ENCODE measurements at places on chromosomes 4 and X. TPM values are rescaled to one million over a fixed set of nuclear protein-coding genes. Genes with fewer than 3 reads are reported as not detected.

RNF128 gene
- 0.72 TPM for total RNA-seq

HTR2C gene
- total RNA-seq: not detected

MAGEA11 gene
- total RNA-seq: not detected

CXXC4 gene
- total RNA-seq: not detected

CLDN22 gene
- not detected for total RNA-seq

DMRTC1 gene
- total RNA-seq: not detected

ZNF630 gene
- total RNA-seq: 2.1 TPM

CDS1 gene
- under 0.01 TPM for total RNA-seq

ETDA gene
- not detected for total RNA-seq

HPGD gene
- not detected for total RNA-seq

DCX gene
- total RNA-seq: not detected

GAK gene
- total RNA-seq: 48.9 TPM

DNA sequence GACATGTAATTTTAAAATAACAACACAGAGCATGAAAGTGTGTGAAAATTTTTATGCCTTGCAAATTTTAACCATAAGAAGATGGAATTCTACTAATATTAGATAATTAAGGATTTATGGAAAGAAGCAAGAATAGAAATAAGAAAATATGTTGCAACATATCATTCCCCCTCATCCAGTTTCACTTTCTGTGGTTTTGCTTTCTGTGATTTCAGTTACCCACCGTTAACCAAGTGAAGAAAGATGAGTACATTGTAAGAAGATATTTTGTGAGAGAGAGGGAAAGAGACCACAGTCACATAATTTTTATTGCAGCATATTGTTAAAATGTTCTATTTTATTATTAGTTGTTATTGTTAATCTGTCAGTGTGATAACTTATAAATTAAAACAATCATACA is 77.9 kb downstream of the ADAM29 start:
- H3K36me3 ChIP-seq: no peaks in the 10 kb centered on the region
- no peak overlapping the region for H3K27ac ChIP-seq
- no peak for DNase-seq
- H3K4me3 ChIP-seq: no peak overlapping the region
- H3K27me3 ChIP-seq: no peaks in the 10 kb centered on the region

DNA sequence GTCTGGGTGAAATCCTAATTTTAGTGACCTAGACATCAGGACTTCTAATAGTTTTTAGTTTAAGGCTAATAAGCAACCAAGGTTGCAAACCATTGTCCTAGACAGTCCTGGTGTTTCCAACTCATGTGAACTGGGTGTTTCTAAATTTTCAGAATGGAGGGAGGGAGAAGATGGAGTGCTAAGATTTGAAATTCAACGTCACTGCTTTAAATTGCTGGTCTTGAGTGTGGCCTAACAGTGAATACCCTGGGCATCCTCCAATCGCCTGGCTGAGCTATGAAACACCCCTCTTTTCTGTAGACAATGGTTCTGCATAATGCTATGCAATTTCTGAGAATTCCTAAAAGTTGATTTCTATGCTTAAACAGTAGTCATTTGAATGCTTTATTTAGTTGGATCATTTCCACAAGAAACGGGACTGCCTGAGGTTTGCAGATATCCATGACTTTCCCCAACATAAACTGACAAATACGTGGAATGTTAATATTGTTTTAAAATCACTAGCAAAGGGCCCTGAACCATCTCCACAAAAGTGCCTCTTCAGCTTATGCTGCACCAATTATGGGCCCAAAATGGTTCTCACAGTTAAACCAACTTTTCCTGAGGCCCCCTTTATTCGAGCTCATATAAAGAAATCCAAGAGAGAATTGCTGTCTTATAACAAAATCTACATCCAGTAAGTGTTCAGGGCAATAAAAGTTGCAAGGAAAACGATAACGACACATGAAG is 1.1 kb downstream of the FBXL5 start:
- H3K27ac ChIP-seq: peak overlapping the region; percentile 97
- peak overlapping the region; percentile 85 for H3K4me3 ChIP-seq
- no peak for DNase-seq
- H3K4me1 ChIP-seq: peaks cover 50% of the 10 kb centered on the region

DNA sequence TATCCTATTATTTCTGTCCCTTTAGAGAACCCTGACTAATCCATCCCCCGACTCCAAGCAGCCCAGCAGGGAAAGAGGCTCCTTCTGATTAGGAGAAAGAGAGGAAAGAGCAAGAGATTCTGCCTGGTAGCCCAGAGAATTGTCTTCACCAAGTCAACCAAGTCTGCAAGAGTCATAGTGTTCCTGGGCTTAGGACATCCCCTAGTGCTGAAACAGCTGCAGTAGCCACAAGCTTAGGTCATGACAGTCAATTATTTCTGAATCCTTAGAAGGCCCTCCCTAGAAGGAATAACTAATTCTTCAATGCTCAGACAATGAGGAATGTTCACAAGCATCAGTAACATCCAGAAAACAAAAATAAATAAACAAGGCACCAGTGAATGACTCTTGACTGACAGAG is 480.3 kb upstream of the GRIA3 start:
- H3K4me1 ChIP-seq: no peaks in the 10 kb centered on the region
- no peak for DNase-seq
- H3K27ac ChIP-seq: no peak overlapping the region
- H3K36me3 ChIP-seq: no peaks in the 10 kb centered on the region
- no peak overlapping the region for H3K4me3 ChIP-seq

GRCh38 chrX:69228732-69229131 is 63.5 kb upstream of the PJA1 start:
- no peaks in the 10 kb centered on the region for H3K4me1 ChIP-seq
- H3K36me3 ChIP-seq: no peaks in the 10 kb centered on the region
- peaks cover 6% of the 10 kb centered on the region for H3K27me3 ChIP-seq

- peaks cover 71% of the 10 kb centered on the region for H3K36me3 ChIP-seq
- H3K4me3 ChIP-seq: no peak overlapping the region
- H3K27me3 ChIP-seq: no peaks in the 10 kb centered on the region
- peaks cover 3% of the 10 kb centered on the region for H3K4me1 ChIP-seq
- H3K27ac ChIP-seq: no peak overlapping the region
Observed at GRCh38 chr4:2929469-2929868, 33.7 kb downstream of the NOP14 start.

DNA sequence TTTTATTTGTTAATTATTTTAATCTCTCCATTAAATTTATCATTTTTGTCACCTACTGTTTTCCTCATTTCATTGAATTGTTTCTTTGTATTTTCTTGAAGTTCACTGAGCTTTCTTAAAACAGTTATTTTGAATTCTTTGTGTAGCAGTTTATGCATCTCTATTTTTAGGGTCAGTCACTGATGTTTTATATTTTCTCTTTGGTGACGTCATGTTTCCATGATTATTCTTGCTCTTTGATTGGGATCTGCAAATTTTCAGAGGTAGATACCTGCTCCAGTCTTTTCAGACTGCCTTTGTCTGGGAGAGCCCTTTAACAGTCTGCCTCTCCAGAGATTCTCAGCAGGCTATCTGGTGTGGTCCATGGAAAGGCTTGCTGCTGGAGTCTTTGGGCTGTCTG is 25.6 kb upstream of the TRPC5 start:
- H3K27me3 ChIP-seq: no peaks in the 10 kb centered on the region
- H3K36me3 ChIP-seq: no peaks in the 10 kb centered on the region
- no peaks in the 10 kb centered on the region for H3K4me1 ChIP-seq
- no peak for DNase-seq
- H3K27ac ChIP-seq: no peak overlapping the region

DNA sequence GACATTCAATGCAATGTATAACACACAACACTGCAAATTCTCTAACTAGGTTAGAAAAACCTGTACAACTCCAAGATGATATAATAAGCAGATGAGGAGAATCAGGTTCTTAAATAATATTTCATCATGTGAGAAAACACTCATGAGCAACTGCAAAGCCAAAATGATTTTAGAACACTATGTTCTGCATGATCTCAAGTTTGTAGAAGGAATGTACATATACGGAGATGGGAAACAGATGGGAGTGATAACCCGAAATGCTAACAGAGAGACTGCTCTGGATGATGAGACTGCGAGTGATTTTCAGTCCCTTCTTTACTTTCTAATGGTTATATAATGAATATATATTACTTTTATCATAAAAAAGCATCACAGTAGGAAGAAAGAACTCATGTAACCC is 80.9 kb downstream of the PCYT1B start:
- no peaks in the 10 kb centered on the region for H3K36me3 ChIP-seq
- H3K27me3 ChIP-seq: peaks cover 6% of the 10 kb centered on the region
- no peak for DNase-seq
- H3K4me1 ChIP-seq: no peaks in the 10 kb centered on the region
- no peak overlapping the region for H3K4me3 ChIP-seq
- no peak overlapping the region for H3K27ac ChIP-seq

DNA sequence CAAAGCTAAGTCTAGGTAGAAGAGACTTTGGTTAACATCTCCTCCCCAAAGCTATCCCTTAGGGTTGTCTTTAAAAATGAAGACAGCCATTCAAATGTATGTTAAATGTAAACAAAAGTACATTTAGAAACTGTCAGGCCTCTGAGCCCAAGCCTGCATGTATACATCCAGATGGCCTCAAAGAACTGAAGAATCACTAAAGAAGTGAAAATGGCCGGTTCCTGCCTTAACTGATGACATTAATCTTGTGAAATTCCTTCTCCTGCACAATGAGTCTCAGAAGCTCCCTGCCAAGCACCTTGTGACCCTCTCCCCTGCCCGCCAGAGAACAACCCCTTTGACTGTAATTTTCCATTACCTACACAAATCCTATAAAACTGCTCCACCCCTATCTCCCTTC is 377.9 kb downstream of the FAM133A start:
- H3K27me3 ChIP-seq: no peaks in the 10 kb centered on the region
- H3K36me3 ChIP-seq: no peaks in the 10 kb centered on the region
- no peak overlapping the region for H3K27ac ChIP-seq
- no peak for DNase-seq

GRCh38 chrX:24243188-24243587 is 70.7 kb downstream of the SUPT20HL2 start:
- no peaks in the 10 kb centered on the region for H3K36me3 ChIP-seq
- H3K4me3 ChIP-seq: no peak overlapping the region
- peaks cover under 1% of the 10 kb centered on the region for H3K27me3 ChIP-seq

DNA sequence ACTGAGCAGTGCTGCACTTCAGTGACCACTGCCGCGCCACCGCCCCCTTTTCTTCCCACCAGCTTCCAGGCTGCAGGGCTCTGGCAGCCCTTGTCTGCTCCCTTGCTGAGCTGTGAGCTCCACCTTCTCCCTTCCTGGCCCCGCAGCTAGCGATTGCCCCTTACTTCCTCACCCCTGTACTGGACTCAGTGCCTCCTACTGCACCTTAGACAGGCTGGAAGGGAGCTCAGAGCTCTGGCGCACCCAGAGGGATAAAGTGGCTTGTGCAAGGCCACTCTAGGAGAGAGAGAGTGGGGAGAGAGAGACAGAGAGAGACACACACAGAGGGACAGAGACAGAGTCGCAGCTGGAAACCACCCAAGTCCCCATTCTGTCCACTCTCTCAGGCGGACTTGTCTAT is 6.0 kb downstream of the RASL11B start:
- no peak for DNase-seq
- peaks cover 5% of the 10 kb centered on the region for H3K4me1 ChIP-seq
- peaks cover 4% of the 10 kb centered on the region for H3K27me3 ChIP-seq
- H3K27ac ChIP-seq: no peak overlapping the region
- no peak overlapping the region for H3K4me3 ChIP-seq

- no peaks in the 10 kb centered on the region for H3K27me3 ChIP-seq
- DNase-seq: no peak
- no peaks in the 10 kb centered on the region for H3K36me3 ChIP-seq
- H3K4me3 ChIP-seq: no peak within 1 kb of the TSS
- no peaks in the 10 kb centered on the region for H3K4me1 ChIP-seq
- H3K27ac ChIP-seq: no peak within 1 kb of the TSS
Observed at GRCh38 chr4:68576272-68577125, at the start of gene UGT2B17. Gene UGT2B17, minus strand, starts transcription at chr4:68576322. Its CDS starts 7,838 bp downstream, at chr4:68568484.

DNA sequence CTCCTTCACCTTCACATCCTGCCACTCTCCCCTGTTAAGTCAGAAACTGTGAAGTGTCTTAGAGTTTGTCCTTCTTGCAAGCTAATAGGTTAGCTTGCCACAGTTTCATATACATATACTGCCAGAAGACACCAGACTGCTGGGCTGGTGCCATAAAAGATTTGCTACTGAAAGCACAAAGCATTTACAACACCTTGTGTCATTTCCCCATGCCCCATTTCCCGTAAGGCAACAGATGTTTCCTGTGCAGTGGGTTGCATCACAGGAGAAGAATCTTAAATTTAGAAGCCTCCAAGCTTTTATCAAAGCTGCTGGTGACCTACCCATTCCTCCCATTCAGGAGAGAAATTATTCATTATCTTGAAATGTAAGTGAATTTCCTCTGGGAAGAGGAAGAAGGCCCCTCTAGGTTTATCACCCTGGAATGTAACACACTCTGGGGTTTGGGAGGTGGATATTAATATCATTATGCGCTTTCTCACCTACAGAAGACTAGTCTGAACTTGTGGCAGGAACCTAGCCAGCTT is 34.5 kb upstream of the RAB33B start:
- H3K4me1 ChIP-seq: peaks cover 4% of the 10 kb centered on the region
- H3K4me3 ChIP-seq: no peak overlapping the region
- H3K27me3 ChIP-seq: no peaks in the 10 kb centered on the region
- H3K36me3 ChIP-seq: peaks cover 8% of the 10 kb centered on the region
- DNase-seq: no peak

DNA sequence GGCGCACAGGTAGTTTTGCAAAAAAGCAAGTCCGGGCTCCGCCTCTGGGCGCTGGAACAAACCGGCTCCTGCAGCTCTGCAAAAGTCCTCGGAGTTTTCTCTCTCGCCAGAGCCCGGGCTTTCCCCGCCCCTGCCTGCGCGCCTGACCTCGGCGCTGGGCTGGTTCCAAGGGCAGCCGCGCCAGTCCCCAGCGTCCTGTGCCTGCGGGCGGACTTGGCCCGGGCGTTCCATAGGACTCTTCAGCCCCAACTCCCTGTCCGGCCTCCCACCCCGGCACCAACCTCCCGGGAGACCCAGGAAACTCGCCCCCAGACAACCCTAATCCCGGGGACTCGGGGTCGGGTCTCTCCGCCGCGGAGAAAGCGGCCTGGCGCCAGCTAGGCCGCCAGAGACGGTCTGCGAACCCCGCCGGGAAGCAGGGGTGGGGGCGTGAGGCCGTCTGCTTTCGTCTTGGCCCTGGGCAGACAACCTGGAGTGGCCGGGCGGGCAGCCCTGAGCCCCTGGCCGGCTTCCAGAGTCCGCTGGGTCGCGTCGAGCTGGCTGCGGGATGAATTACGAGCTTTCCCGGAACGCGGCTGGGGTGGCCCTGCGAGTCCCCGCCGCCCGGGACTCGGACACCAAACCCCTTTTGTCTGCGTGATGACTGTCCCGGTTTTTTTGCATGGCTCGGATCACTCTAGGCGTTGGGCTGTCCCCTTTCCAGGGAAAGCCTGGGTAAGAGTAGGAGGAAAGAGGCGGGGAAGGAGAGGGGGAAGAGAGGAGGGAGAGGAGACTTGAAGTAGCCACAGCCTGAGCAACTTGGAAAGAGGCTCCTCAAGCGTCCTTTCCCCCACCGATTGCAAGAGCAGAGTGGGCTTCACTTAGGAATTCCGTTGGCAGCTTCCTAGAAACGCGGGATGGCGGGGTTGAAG is 916 bp downstream of the MXRA5 start:
- peak; percentile 71 for DNase-seq
- no peaks in the 10 kb centered on the region for H3K4me1 ChIP-seq
- peaks cover 18% of the 10 kb centered on the region for H3K27me3 ChIP-seq
- H3K27ac ChIP-seq: no peak overlapping the region

GRCh38 chr4:168264903-168265302 is 53.6 kb downstream of the DDX60 start:
- H3K4me1 ChIP-seq: no peaks in the 10 kb centered on the region
- H3K27me3 ChIP-seq: no peaks in the 10 kb centered on the region
- H3K36me3 ChIP-seq: no peaks in the 10 kb centered on the region
- no peak for DNase-seq
- H3K4me3 ChIP-seq: no peak overlapping the region
- no peak overlapping the region for H3K27ac ChIP-seq

- no peaks in the 10 kb centered on the region for H3K4me1 ChIP-seq
- H3K36me3 ChIP-seq: no peaks in the 10 kb centered on the region
- no peak for DNase-seq
Observed at GRCh38 chrX:136666088-136666487, 18.1 kb downstream of the CD40LG start.
